ENCODE measurements at places on chromosomes 16 and 17. TPM values are rescaled to one million over a fixed set of nuclear protein-coding genes. Genes with fewer than 3 reads are reported as not detected.

The VAT1L gene
- total RNA-seq = 3.9 TPM

The KCNH6 gene
- total RNA-seq = 0.06 TPM

The TNP2 gene
- total RNA-seq = not detected

The NPIPA7 gene
- total RNA-seq = 0.81 TPM

The CA10 gene
- not detected for total RNA-seq

The RNF112 gene
- 0.25 TPM for total RNA-seq

The PRR11 gene
- total RNA-seq = 12.6 TPM
